ENCODE measurements at places on chromosomes 7 and 10.

- no peak for DNase-seq
These were observed 153.4 kb upstream of the KLF14 start for GRCh38 chr7:130887182-130887956.

- DNase-seq = no peak
These were observed 24.7 kb upstream of the HSPA12A start for GRCh38 chr10:116766837-116767634.

- DNase-seq = no peak
These were observed 12.7 kb downstream of the PTPRE start for GRCh38 chr10:127919418-127920271.

GRCh38 chr7:93574269-93574645, 267 bp downstream of the CALCR start:
- DNase-seq = no peak

DNA sequence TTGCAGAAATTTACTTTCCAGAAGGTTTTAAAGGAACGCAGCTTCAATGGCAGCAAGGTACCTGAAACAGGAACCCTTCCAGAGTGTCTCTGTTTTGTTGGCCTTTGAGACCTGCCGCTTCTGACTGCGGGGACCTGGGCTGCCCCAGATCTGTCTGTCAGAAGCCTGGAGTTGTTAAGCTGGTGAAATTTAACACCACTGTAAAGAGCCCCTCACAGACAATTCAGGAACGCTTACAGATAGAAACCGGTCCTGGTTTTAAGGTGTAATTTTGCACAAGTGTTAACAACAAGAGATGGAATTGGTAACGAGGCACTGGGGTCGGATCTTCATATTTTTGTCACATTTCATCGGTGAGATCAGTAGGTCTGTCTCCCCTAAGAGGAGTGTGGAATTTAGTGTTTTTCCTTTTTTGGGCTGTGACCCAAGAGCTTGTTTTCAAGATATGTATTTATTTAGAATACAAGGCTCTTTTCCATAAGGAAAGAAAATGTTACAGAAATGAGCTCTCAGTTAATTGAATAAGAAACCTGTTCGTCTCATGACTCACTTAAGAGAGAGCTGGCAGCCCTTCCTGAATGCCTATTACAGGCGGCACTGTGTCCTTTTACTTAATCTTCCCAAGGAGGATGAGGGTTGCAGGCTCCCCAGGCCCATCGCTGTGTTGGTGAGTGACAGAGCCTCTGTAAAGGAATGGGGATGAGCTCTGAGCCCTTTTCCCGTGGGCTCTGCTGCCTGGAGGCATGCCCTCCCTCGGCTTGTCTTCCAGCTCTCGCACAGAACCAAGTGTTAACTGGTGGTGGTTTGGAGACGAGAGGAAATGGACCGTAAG, 168.7 kb downstream of the CUX1 start:
- no peak for DNase-seq

GRCh38 chr7:98852826-98853225, 17.0 kb downstream of the TMEM130 start:
- no peak for DNase-seq

- DNase-seq = no peak
These were observed 885.6 kb upstream of the ZNF722 start for GRCh38 chr7:63112764-63113712.

GRCh38 chr10:19947656-19948055, 131.4 kb downstream of the PLXDC2 start:
- no peak for DNase-seq

DNA sequence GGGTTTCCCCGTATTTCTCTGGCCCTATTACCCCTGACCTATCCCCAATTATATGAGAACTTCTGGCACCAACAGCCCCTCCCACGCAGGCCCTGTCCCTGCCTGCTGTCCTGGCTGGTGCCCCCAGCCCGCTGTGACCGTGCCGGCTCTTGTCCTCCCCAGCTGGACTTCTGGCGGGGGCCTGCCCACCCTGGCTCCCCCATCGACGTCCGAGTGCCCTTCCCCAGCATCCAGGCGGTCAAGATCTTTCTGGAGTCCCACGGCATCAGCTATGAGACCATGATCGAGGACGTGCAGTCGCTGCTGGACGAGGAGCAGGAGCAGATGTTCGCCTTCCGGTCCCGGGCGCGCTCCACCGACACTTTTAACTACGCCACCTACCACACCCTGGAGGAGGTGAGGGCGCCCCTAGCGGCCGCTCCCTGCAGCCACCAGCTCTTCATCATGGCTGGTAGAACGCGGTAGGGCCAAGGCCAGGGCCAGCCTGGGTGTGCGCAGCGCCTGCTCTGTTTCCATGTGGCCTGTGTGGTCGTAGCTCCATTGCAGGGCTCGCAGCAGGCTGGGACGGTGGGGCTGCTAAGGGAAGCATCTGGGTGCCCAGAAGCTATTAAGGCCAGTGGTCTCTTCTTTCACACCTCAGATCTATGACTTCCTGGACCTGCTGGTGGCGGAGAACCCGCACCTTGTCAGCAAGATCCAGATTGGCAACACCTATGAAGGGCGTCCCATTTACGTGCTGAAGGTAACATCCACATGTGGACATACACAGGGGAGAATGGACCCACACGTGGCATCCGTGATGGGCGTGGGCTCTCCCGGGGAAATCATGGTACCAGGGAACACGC, 1.4 kb downstream of the CPA1 start:
- DNase-seq = no peak

DNA sequence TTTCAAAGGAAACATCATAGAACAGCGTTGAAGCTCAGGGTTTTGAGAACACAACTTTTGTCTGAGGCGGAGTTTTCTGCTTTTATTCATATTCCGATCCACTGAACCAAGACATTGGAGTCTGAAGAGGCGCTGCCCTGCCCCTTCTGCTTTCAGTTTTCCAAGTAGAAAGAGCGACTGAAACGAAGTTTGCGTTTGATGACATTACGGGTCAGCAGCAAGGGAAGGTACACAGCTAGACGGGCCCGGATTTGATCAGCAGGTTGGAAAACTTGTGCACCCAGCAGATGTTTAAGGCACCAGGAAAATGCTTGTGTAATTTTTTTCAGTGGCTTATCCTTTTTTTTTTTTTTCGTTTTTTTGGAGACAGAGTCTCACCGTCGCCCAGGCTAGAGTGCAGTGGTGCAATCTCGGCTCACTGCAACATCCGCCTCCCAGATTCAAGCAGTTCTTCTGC, 720 bp downstream of the SUN1 start:
- DNase-seq = no peak

- no peak for DNase-seq
These were observed 535.6 kb upstream of the GHITM start for GRCh38 chr10:83603708-83604107.

DNA sequence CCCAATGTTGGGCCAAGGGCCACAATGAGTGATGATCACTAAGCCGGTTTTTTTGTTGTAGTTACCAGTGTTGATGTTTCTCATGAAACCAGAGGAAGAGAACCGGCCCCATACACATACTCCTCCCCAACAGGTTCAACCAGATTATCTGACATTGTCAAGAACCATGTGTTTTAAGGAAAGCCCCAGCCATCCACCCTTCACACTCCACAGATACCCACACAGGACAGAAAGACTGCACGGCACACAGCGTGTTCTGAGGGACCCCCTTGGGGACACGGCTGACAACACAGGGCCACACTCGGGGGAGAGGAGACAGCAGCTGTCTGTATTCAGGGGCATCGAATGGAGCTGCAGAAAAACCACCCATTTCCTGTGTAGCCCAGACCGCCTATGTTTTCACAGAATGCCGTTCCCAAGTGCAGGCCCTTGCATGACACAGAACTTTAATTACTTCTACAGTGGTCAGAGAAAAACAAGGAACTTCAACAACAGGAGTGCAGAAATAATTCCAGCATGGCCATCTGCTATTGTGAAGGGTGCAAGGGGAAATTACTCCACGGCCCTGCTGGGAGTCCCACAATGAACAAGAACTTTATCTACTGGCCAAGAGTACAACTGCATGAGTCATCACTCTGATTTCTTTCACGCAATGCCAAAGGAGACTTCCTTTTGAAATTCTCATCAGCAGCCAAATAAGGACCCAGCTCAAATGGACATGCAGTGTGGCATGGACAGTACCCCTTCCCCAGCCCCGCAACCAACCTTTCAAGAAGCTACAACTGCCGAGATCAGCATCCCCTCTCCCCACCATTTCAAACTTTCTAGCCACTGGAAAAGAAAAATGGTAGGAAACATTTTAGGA, 2.3 kb downstream of the KLF6 start:
- no peak for DNase-seq

DNA sequence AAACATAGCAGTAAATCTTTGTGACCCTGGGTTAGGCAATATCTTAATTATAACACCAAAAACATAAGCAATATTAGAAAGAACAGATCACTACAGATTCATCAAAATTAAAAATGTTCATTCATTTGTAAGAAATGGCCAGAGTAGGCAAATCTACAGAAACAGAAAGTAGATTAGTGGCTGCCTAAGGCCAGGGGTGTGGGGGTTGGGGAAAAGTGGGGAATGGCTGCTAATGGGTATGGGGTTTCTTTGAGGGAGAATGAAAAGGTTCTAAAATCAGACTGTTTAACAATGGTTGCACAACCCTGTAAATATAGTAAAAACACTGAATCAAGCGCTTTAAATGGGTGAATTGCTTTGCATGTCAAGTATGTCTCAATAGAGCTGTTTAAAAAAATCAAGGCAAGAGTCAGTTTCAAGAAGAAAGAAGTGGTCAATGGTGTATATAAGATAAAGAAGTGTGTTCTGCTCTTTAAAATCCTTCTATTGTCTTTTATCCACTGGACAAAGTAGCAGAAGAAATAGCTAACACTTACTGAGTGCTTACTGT, 42.6 kb downstream of the CDK6 start:
- no peak for DNase-seq

DNA sequence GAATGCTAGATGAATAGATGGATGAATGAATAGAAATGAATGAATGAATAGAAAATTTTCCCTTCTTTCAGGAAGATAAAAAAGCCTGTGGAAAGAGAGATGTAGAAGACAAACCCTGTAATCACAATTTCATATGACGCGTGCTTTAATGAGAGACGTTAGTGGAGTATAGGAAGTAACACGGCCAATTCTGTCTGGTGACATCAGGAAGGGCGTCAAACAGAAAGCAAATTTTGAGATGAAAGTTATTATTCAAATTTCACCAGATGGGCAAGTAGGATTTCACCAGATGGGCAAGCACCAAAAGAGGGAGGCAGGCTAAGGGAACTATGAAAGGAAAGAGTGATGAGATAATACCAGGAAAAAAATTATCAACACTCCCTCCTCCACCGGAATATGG, 128.9 kb upstream of the PRSS1 start:
- no peak for DNase-seq

GRCh38 chr10:122648599-122649428, 50.8 kb downstream of the C10orf120 start:
- no peak for DNase-seq

GRCh38 chr7:76328389-76328788, 25.9 kb downstream of the HSPB1 start:
- no peak for DNase-seq

GRCh38 chr7:69269806-69270205, 328.5 kb upstream of the AUTS2 start:
- DNase-seq = no peak

DNA sequence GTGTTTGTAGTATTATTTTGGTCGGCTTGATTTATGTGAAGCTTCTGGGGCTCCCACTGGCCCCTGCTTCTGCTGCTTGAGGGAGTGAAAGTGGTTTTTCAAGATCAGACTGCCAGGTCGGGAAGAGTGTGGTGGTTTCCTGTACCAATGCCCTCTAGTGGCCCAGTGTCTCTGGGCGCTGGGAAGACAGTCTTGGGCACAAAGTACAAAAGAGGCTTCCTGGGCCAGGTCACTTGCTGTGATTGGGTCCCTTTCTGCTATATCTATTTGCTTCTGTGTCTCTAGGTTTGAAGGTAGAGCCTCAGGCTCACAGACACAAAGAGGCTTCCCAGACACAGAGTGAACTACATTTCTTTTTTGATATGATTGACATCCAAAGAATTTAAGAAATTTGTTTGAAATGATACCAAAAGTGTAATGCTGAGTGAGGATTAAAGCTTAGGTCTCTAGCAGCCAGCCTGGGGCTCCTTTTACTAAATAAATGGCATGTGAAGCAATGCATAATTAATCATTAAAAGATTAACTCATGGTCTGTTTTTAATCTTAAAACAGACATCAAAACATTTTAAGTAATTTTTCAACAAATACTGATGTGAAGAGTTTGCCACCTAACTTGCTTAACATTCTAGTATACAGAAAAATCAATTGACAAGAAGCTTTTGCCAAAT, 36.3 kb downstream of the ABCB1 start:
- DNase-seq = peak; percentile 8

- DNase-seq = no peak
These were observed 41.3 kb upstream of the AOAH start for GRCh38 chr7:36765605-36766004.

Data from stimulated activated CD8-positive, alpha-beta memory T cell treated with anti-CD3 and anti-CD28 coated beads, Interleukin-7, amount 100 ng/mL, for 48 hours (primary cell).